ENCODE measurements at places on chromosomes 7 and 10.
A peak's percentile ranks its signal among the peaks of the same experiment; 100 is the strongest.

GRCh38 chr10:47388879-47389278 is 4.8 kb upstream of the ZNF488 start:
- DNase-seq, result no peak

DNA sequence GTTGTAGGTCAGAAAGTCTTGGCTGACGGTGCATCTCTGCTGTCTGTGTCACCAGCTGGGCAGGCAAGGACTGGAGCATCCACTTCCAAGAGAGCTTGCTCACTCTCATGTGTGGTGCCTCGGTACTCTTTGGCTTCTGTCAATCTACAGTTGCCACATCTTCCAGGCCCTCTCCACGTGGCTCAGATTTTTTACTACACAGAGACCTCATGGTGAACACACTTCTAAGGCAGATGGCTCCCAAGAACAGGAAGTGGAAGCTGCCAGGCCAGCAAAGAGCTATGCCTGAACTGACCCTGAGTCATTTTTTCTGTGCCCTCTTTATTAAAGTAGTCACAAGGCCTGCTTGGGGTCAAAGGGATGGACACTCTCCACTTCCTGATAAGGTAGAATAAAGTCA is 351.5 kb upstream of the AUTS2 start:
- no peak for DNase-seq

DNA sequence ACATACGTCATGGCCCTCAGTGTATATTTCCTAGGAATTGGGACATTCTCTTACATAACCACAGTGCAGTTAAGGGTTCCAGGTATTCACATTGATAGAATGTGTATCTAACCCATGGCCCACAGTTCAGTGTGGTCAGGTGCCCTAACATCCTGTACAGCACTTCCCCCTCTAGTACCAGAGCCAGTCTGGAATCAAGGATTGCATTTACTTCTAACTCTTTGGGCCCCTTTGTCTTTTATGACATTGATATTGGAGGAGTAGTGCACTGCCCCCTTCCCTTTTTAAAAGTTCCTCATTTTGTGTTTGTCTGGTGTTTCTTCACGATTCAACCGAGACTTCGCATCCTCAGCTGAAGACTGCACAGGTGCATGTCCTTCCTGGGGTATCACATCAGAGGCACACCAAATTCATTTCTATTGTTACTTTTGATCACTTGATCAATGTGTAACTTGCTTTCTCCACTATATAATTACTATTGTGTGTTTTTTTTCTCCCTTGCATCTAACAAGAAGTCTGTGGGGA is 22.4 kb upstream of the NPFFR1 start:
- DNase-seq, result no peak

DNA sequence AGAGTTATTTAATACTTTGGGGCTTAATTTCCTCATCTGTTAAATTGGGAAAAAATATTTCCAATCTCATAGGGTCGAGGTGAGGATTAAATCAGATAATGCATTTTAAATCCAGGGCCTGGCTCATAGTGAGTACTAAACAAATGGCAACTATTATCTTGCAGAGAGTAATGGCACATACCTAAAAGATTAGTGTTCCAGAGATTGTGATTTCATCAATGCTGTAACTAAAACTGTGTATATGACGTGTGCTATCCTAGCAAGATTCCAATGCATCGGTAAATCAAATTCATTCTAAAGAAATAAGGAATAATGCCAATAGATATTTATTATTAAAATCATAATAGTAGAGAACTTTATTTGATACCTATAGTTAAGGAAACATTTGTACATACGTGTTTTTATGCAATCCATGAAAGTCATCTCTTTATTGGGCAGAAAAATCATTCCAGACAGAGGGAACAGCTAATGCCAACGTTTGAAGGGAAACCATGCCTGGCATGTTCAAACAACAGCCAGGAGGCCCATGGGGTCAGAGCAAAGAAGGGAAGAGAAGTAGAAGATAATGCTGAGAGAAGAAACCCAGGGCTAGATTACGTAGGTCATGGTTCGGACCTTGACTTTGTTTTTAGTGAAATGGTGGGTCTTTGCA is 174.8 kb upstream of the AGR3 start:
- DNase-seq, result no peak

DNA sequence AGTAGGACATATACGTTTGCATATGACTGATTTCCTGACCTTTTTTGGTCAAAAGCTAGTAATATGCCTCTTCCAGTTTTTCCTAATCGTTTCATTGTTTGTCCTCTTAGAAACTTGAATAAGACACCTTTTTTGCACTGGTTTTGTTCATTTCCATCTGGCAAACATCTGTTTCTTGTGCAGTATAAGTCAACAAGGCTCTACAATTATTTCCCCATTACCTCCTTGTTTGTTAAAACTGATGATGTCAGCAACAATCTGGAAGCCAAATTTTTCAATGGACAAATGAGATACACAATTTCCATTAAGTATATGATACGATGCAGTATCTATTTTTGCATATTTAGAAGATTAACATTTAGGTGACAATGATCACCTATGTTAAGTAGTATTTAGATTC is 148.8 kb downstream of the NRBF2 start:
- no peak for DNase-seq

GRCh38 chr10:28331841-28332240 is 29.0 kb upstream of the MPP7 start:
- no peak for DNase-seq

DNA sequence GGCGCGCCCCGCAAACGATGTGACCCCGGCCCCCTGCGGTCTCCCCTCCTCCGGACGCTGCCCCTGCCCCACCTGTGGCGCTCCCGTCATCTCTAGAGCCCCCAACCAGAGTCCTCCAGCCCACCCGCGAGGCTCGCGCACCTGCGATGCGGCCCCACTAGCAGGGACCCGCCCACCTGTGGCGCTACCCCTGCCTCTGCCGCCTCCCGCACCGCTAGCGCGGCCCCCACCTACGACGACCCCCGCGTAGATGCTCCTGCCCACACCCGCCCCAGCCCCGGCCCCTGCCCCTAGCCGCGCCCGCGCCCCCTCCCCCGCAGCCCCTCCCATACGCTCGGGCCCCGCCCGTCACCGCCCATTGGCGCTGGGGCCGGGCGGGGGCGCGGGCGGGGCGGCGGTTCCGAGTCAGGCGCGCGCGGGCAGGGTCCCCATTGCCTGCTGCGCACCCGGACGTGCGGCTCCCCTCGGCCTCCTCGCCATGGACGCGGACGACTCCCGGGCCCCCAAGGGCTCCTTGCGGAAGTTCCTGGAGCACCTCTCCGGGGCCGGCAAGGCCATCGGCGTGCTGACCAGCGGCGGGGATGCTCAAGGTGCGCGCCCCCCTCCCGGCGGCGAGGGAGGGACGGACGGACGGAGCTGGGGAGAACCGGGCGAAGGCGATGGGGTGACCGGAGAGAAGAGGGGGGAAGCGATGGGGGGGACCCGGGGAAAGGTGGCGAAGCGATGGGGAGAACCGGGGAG is at the start of gene PFKP:
Gene PFKP (plus strand): TSS at position 431 of the 741 bp plus-strand sequence. CDS start 48 bp downstream, at position 479.
- DNase-seq, result peak; percentile 55

DNA sequence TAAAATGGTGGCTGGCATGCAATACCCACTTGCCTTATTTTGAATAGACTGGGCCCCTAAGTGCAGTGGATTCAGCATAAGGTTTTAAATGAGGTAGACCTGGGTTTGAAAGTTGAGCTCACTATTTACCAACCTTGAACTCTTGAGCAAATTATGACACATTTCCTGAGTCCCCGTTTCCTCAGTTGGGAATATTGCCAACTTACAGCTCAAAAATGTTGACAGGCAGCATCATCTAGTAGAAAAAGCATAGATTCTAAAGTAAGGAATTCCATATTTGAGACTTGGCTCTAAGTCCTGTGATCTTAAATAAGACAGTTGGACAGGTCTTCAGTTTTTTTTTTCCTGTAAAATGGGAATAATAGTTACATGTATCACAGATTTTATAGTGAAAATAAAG is 305.5 kb downstream of the ACTR3B start:
- DNase-seq, result no peak

DNA sequence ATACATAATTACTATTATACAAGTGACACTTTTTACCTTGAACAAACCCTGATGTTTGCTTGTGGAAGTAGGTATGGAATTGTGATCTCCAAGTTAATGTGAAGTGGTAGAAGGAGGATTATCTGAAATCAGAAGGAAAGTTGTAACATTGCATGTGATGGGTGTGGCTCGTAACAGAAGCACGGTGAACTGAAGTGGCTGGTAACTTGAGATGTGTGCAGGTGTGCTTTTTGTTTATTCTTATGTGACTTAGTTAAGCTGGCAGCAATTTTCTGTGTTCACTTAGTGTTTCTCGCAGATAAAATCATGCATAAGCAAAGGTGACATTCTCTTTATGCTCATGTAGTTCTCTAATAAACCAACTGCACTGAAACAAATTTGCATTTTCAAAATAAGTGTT is 82.3 kb downstream of the ZEB1 start:
- DNase-seq, result no peak

GRCh38 chr7:106621393-106622132 is 39.4 kb downstream of the CCDC71L start:
- no peak for DNase-seq

GRCh38 chr10:117005527-117006055 is 604 bp upstream of the SHTN1 start:
- DNase-seq, result no peak

DNA sequence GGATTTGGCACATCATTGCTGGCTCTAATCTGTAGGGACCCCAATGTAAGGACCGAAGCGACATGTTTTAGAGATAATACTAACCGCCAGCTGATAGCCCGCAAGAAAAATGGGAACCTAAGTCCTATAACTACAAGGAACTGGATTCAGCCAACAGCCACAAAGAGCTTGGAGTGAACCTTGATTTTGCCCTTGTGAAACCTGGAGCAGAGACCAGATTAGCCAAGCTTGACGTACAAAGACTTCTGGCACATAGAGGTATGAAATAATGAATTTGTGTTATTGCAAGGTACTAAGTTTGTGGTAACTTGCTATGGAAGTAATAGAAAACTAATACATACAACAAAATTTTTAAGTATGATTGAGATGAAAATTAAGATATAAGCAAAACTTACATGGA is 246.9 kb downstream of the AGMO start:
- DNase-seq, result no peak

- DNase-seq, result no peak
Observed at GRCh38 chr10:52897162-52897561, 124.6 kb upstream of the MBL2 start.

- no peak for DNase-seq
Observed at GRCh38 chr7:106345421-106346166, 60.8 kb upstream of the NAMPT start.

All from activated T-helper 1 cell treated with Interleukin-2 at 50 U/mL for 16 hours (primary cell).